Psoas muscle (tissue), 8 donors: ENCODE measurements at places on chromosomes 5 and 9. TPM values are rescaled to one million over a fixed set of nuclear protein-coding genes. Genes with fewer than 3 reads are reported as not detected.

The GAPT gene
- polyA plus RNA-seq, result not detected

- no peak for DNase-seq
Measured at GRCh38 chr9:124309667-124310084, 51.9 kb downstream of the NEK6 start.

GRCh38 chr5:71899865-71900342 lies 180.8 kb downstream of the CARTPT start:
- DNase-seq, result no peak

The TRAF1 gene
- 1.3 TPM for polyA plus RNA-seq

The ACTBL2 gene
- polyA plus RNA-seq, result not detected

DNA sequence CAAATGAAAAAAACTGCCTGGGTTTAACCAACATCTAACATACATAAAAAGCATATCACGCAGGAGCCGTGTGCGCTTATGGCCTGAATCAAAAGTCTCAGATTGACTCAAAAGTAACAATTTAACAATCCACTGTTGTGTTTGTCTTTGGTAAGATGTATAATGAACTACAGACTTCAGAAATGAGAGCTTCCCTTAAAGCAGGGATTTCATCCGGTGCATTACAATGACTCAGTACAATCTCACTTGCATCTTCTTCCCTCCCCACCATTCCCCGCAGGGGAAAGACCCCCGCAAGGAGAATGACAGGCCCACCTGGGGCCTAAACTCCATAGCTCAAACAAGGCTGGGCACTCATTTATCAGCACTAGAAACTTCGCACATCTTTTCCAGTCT lies 1.4 kb downstream of the ZFR start:
- DNase-seq, result no peak
